ENCODE measurements at places on chromosomes 2 and 18.

- DNase-seq = no peak
Measured at GRCh38 chr2:71922499-71923142, 225.0 kb downstream of the CYP26B1 start.

- no peak for DNase-seq
Measured at GRCh38 chr2:222305516-222306392, 7.0 kb upstream of the PAX3 start.

DNA sequence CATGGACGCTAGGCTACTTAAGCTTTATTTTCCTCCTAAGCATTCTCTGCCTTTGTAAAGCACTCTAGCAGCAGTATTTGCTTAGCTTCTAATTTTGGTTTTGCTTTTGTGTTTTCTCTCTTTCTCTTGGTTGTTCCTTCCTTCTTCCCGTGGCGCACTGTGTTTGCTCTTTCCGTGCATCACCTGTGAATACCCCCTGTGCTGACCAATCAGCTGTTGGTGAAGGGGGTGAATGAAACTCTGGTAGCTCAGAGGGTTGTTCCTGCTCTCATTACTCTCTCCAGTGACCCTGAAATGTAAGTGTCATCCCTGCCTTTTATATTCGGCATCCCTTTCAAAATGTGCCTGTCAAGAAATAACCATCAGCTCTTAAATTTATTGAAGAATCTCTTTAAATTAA lies 45.5 kb upstream of the TNFRSF11A start:
- DNase-seq = no peak

DNA sequence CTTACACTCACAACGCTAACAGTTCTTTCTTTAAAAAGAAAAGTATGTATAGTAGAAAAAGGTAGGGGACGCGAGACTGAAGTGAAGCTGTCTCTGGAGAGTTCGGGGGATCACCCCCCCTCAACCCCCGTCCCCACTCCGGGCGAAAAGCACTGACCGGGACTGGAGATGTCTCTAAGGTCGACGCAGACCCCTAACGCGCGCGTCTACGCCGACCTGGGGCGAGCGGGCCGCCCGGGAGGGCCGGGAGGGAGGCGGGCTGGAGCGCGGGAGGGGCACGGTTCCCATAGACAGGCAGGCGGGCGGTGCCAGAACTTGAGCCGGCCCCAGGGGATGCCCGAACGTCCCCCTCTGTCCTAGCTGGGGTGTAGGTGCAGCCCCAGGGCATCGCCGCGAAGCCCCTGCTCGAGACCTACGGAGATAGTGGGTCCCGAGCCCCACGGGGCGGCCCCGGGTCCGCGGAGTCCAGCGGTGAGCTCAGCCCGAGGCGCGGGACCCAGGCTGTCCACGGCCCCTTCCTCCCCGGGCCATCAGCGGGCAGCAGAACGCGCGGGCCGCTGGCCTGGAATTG lies 82.2 kb downstream of the CHRNA1 start:
- DNase-seq = no peak

- DNase-seq = no peak
Measured at GRCh38 chr2:105782123-105782522, 37.4 kb downstream of the NCK2 start.

DNA sequence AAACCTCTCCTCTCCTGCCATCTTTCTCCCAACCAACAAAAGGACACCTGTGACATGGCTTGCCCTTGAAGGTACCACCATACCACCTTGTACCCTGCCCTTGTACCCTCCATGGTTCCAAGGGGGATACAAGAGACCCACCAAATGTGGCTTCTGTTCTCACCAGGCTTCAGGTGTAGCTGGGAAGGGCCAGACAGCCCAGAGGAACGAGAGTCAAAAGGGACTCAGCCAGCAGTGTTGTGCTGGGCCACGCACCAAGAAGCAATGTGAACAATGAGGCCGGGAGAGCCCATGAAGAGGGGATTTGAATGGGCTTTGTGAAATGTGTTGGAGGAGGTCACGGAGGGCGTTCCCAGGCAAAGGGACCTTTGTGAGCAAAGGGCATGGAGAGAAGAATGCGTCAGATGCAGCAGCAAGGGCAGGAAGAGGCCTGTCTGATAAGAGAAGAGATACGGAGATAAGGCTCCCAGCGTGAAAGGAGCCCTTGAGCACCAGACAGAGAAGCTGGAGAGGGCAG lies 48.6 kb downstream of the PLB1 start:
- no peak for DNase-seq

DNA sequence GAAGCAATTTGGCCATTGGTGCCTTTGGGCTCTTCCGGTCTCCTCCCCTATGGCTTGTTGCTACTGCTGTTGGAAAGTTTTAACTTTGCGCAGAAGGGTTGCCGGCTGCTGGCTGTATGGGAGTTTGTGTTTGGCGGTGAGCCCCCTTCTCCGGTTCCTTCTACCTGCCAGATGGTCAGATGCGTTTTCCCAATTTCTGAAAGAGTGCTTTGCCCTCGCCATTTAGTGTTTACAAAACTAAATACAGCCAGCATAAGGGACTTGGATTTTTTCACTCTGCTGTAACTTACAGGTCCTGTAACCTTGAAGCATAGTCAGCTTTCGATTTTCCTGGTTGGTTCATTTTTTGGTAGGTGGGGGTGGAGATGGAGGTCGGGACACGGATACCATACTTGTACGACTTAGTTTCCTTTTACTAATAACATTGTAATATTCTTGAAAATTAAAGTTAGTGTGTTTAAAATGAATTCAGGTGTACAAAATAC lies 604 bp downstream of the COQ10B start:
- no peak for DNase-seq

DNA sequence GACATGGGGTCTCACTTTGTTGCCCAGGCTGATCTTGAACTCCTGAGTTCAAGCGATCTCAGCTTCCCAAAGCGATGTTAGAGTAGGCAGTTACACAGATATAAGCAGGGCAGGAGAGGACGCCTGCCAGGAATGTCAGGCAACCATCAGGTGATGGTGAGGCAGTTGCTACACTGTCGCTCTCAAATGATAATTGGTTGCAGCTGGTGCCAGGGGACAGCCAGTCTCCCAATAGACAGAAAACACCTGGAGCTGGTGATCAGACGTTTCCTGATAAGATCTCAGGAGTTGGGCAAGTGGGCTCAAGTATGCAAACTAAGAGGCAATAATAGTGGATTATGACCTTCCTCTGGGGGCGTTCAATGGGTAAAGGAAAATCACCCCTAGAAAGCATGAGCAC lies 163.1 kb upstream of the RGPD4 start:
- no peak for DNase-seq

- peak; percentile 88 for DNase-seq
Measured at GRCh38 chr2:861655-862354, 88.8 kb upstream of the SNTG2 start.

GRCh38 chr2:156703642-156704041 lies 267.5 kb downstream of the GPD2 start:
- no peak for DNase-seq

- no peak for DNase-seq
Measured at GRCh38 chr2:12287220-12287751, 429.4 kb upstream of the TRIB2 start.

GRCh38 chr2:210271300-210271699 lies 43.7 kb downstream of the MYL1 start:
- no peak for DNase-seq

GRCh38 chr2:219429958-219430606 lies 4.6 kb upstream of the SPEG start:
- no peak for DNase-seq

GRCh38 chr18:79102886-79103285 lies 33.7 kb downstream of the ATP9B start:
- DNase-seq = no peak

GRCh38 chr2:127893494-127893893 lies 7.7 kb upstream of the AMMECR1L start:
- no peak for DNase-seq

- DNase-seq = no peak
Measured at GRCh38 chr2:241295326-241296095, 20.0 kb downstream of the HDLBP start.

GRCh38 chr2:8475349-8476031 lies 206.4 kb upstream of the ID2 start:
- no peak for DNase-seq

GRCh38 chr2:10879624-10880585 lies 31.8 kb upstream of the KCNF1 start:
- DNase-seq = no peak

- no peak for DNase-seq
Measured at GRCh38 chr18:305003-305501, 37.2 kb upstream of the THOC1 start.

DNA sequence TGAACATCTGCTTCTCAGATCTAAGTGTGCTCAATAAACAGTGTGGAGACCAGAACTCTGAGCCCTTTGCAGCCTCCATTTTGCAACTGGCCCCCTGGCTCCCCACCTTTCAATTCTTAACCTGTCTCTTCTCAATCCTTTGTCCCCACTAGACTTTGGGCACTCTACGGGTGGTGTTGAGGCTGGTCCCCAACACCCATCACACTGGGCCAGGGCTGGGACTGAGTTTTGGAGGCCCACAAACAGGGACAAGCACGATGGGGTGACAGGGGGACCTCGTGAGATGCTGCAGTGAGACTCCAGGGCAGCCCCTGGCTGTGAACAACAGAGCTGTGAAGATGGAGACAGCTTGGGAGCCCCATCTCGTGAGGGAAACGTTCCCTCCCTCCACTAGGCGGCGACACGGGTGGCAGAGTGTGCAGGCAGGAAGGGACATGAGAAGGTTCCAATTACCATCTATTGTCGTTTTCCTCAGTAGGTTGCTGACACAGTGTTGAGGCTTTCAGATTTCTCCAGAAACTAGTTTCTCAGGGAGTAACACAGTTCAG lies 1.2 kb downstream of the ANKMY1 start:
- no peak for DNase-seq

- no peak for DNase-seq
Measured at GRCh38 chr18:77114415-77115191, 18.0 kb downstream of the MBP start.

DNA sequence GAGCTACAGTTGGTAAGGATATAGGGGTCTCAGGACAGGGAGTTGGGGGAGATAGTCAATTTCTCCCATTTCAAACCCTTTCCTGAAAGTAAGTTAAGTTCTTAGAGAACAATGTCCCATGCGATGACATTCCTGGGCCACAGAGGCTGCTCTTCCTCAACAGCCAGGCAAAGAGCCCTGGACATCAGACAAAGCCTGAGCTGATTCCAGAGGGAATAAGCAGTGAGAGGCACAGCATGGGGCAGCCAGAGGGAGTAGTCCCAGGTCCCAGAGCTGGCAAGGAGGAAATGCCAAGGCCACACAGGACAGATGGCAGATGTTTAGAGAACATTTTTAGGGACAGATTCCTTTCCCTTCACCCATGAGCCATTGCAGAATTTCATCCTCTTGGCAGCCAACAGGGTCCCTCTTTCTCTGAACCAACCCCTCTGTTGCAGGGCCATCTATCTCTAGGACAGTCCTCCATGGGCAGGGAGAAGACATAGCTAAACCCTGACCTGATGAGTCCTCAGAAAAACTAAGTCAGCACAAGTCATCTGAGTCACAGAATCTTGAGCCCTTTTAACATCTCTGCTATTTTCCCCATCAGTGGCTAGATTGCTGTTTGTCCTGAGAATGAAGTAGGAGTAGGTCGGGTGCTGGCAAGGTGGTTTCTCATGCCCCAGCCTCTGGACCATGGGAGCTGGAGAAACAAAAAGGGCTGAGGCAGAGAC lies 81.6 kb upstream of the STPG4 start:
- DNase-seq = no peak

GRCh38 chr2:210965472-210965871 lies 409.1 kb downstream of the CPS1 start:
- DNase-seq = no peak

DNA sequence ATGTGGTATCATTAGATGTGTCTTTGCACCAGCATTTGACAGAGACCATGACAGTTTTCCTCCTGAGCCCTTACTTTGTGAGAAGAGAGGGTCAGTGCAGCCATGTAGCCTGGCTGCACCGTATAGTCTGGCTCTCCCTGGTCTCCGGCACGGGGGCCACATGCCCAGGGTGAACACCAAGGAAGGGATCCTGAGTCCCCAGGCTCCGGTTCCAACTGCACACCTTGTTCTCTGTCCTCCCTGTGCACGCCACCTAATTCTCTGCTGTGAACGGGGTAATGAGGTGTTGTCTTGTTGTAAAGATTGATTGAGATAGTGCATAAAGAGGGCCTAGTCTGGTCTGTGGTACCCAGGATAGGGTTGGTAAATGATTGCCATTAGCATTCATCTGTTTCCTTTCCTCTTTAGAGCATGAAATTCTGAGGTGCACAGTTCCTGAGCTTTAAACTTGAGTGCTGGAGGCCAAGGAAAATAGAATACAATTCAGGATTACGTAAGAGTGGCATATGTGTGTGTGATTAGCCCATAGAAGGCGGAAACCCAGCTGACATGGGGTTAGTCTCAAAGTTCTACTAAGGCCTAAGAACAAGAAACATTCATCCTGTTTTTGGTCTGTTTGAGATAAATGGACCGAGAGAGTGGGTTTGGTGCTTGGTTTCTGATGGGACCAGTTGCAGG lies 55.5 kb downstream of the NCK2 start:
- no peak for DNase-seq

DNA sequence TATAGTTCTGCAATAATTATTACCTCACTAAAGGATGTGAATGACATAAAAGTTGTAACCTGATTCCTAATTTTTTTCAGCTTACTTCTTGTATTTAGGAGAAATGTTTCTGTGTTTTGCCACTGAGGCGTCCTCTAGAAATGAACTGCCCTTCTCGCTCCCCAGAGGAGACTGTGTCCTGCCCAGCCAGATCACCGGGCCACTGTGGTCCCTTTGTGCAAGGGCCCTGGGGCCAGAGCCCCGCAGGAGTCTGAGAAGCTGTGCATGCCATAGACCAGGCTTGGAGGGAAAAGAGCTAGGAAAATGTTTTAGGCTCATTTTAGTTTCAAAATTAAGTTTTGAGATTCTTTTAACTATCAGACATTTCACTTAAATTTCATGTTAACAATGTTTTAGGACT lies 31.1 kb upstream of the LDLRAD4 start:
- no peak for DNase-seq

DNA sequence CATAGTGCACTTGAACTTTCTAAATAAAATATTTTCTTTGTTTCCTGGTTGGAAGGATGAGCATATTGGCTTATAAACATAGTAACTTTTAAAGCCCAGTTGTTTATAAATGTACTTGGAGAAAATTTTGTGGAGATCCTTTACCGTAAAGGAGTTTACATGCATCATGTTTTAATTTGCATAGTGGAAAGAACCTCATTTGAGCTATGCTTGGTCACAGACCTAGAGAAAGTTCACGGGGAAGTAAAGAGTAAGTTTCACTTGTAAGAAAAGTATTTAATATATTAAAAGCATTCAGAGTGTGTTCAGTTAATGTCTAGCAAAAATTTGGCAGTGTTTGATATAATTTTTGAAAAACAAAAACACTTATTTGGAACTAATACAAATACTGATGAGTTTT lies 45.3 kb downstream of the PIKFYVE start:
- no peak for DNase-seq

GRCh38 chr18:79422022-79422782 lies 26.5 kb downstream of the NFATC1 start:
- no peak for DNase-seq

- DNase-seq = no peak
Measured at GRCh38 chr2:156719036-156719435, 282.9 kb downstream of the GPD2 start.

- DNase-seq = no peak
Measured at GRCh38 chr2:237861875-237862527, 2.6 kb downstream of the RAMP1 start.

GRCh38 chr2:86017901-86018896 lies 87.5 kb downstream of the POLR1A start:
- no peak for DNase-seq

Measured in NCI-H187 treated with DMSO at 0.1 percent for 48 hours (cell line).